Fibroblast of skin of scalp (primary cell): ENCODE measurements at places on chromosomes 12 and 14.
A peak's percentile ranks its signal among the peaks of the same experiment; 100 is the strongest.

DNA sequence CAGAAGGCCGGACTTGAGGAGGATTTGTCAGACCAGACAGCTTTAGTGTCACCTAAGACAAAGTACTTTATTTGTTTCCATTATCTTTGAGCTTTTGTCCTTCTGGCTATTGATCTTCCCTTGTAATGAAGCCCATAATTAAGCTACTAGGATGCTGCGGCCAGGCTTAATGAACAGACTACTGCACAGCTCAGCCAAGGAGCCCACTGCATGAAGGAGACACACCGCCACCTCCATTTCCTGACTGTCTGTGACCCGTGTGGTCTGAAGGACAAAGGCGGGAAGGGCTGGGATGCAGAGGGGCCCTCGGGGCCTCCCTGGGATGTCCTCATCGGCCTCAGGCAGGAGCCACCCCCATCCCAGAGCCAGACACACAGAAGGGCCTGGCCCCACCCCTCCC, 31.0 kb upstream of the GALNT9 start:
- no peak for DNase-seq

- no peak for DNase-seq
Observed at GRCh38 chr12:30144777-30145683, 361.3 kb upstream of the TMTC1 start.

GRCh38 chr12:49665384-49665783, 41.8 kb downstream of the FMNL3 start:
- peak; percentile 76 for DNase-seq

DNA sequence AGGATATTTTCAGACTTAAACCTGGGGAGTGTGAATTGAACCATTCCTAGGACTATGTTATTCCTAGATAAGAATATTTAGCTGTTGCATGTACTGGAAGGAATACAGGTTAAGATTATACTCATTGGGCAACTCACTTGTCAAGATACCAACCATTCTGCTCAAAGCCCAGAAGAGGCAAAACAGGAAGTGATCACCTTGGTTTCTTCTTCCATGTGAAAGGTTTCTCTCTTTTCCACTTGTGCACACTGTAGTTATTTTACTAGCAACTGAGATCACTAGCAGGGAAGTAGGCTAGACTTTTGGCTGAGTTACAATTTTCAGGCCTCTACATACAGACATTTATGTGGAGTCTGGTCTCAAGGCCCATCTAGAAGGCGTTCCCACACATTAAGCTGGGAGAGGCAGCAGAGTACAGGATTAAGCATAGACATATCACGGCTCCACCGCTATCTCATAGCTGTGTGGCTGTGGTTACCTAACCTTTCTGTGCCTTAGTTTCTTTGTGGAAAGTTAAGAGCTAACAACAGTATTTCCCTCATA, 83.9 kb upstream of the FERMT2 start:
- DNase-seq: no peak

DNA sequence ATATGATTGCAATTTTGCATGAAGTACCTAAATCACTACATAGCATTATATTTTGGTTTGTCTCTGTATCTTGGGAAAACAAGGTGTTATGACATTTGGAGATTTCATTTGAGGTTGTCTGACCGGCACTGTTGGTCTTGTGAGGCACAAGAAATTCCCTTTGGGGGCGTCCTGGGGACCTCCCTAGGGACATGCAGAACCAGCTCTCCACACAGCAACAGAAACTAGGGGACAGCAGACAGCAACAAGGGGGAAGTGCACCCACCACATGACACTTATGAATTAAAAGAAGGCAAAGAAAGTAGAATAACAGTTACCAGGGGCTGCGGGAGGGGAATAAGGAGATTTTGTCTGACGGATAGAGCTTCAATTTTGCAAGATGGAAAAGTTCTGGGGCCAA, 14.4 kb downstream of the DDX54 start:
- no peak for DNase-seq

GRCh38 chr12:31325524-31325875, 450 bp downstream of the SINHCAF start:
- DNase-seq: no peak

DNA sequence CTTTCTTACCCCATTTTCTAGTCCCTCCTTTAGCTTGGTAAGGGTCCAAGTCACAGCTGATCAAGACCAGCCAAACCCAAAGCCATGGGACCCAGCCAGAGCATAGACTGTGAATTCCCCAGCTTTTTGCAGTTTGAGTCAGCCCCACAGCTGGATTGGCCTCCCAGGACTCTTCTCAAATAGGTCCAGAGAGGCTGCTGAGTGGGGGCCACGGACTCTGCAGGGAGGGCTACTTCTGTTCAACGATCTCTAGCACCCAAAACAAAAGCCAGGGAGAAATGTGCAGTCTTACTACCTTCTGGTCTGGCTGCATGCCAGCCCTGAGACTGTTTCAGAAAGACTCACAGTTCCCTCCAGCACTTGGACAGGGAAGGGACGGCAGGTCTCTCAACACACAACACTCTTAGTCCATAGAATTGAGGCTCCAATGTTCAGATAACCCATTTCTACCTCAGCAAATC, 1.6 kb downstream of the VDR start:
- DNase-seq: peak; percentile 90

GRCh38 chr14:31294746-31295405, 87.3 kb upstream of the HECTD1 start:
- no peak for DNase-seq

DNA sequence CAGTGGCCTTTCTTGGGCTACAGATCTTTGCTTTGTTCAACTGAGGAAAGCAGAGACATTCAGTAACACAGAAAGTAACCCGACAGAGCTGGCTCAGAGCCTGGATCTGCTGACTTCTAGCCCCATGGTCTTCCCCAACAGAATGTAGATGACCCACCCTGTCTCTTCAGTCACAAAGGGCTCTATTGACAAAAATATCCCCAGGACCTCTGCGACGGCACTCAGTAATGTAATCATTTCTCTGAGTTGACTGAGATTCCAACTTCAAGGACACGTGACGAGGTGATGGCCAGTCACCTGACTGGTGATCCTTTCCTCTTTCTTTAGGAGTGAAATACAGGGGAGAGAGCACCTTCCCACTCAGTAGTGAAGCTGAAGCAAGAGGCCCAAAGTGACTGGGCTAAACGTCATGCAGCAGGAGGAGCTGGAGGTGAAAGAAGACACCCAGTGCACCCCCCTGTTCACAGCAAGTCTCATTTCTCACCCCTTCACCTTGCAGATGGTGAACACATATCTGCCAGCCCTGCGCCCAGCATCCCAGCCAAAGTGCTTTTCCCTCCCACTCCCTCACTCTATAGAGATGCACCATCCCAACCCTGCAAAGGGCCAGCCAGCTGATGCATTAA, 179.2 kb upstream of the EGLN3 start:
- DNase-seq: no peak

- DNase-seq: no peak
Observed at GRCh38 chr14:74015963-74016362, 3.1 kb downstream of the ENTPD5 start.

DNA sequence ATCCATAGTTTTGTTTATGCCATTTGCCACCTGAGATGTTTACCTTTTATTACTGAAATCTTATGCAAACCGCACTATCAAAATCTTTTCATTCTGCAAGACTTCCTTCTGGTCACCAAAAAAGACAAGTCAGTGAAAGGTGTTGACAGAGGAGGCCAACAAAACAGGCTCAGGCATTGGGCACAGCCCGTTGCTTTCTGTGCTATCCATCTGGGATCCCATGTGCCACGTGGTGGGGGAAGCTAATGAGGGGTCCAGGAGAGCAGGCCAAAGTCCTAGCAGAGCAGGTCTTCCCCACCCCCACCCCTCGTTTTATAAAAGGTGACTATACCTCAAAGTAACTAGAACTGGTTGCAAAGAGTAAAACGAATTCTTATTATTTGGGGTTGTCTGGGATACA, 1.2 kb downstream of the ALDH1L2 start:
- DNase-seq: peak; percentile 37

DNA sequence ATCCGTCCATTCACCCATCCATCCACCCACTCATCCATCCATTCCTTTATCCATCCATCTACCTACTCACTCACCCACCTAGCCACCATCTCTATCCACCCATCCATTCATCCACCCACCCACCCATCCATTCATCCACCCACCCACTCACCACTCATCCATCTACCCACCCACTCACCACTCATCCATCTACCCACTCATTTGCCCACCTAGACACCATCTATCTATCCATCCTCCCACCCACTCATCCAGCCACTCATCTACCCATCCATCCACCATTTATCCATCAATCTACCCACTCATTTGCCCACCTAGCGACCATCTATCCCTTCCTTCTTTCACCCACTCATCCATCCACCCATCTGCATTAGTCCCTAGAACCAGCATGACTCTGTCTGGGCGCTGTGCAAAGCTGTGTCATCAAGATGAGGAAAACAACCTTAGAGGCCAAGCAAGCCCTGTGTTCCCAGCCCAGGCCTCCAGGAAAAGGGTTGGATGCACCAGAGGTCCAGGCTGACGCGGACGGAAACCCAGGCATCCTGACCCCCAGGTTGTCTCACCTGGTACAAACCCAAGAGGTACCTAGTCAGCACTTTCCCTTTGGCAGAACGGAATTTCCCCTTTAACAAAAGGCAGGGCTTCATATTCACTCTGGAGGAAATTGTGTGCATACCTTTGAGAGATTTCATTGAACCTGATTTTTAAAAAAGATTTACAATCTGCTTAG, 73.7 kb downstream of the NOC4L start:
- DNase-seq: no peak

DNA sequence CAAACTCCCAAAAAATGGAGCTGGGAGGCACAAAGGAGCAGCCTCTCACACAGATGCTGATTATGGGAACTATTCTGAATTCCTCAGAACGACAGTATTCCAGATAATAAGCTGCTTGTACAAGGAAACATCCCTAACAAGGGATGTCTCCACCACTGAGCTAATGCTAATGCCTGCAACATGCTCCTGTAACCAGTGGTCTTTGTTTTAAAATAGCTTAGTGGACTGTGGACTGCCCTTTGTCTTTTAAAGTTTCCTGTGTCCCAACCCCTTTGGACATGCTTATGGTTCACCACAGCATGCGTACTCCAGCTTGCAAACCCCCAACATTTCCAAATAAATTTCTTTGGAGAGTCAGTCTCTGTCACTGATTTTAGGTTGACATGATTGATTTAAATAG, 16.4 kb upstream of the PITPNM2 start:
- no peak for DNase-seq

GRCh38 chr12:90897986-90898385, 57.0 kb downstream of the CCER1 start:
- DNase-seq: peak; percentile 36

GRCh38 chr14:50622978-50623377, 45.1 kb downstream of the SAV1 start:
- peak; percentile 6 for DNase-seq

GRCh38 chr12:92505254-92506231, 197.2 kb upstream of the PLEKHG7 start:
- peak; percentile 46 for DNase-seq

- DNase-seq: no peak
Observed at GRCh38 chr12:24681570-24681969, 267.3 kb downstream of the BCAT1 start.

DNA sequence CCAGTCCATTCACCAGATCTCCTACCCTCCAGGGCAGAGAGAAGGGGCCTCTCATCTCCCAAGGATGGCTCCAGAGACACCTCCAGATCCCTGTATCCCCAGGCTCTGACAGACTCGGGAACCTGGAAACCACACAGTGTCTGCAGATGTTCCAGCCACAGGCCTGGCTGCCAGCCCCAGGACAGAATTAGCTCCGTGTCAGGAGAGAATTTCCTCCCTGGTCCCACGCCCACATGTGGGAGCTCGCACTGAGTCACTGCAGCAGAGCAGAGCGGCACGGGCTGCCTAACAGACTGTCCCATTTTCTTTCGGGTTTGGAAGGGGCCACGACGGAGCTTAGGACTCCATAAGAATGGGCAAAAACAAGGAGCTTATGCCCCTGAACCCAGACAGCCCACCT, 33.6 kb downstream of the CMKLR1 start:
- peak; percentile 88 for DNase-seq

GRCh38 chr12:128026696-128027574, 240.0 kb upstream of the TMEM132C start:
- DNase-seq: no peak

DNA sequence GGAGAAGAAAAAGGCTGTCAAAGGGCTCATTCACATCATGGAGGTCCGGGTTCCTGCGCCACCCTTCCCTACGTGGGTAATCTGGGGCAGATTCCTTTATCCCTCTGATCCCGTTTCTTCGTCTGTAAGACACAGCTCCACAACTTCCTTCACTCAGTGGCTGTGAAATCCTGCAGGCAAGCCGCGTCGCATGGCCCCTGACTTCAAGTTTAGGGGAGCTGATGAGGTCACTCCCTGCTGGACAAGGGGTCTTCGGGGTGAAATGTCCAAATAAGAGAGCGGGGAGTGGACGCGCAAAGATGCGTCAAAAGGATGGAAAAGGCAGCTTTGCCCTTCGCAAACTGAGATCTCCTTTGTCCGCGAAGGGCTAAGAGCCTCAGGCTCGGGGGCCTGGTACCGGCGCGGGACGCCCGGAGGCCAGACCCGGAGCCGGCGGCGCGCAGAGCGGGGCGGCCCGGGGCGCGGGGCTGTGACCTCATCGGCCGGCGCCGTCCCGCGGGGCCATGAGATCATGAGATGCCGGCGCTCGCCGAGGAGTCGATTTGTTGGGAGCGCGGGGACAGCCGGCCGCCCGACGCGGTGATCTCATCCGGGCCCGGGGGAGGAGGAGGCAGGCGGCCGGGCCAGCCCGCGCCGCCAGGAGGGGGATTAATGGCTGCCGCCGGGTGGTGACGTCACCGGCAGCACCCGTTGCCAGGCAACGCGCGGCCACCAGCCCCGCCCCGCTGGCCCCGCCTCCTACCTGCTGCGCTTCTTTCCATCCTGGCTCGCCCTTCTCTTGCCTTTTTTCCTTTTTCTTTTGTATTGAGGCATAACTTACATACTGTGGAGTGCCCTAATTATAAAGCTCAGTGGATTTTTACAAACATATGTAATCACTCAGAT, 62.1 kb downstream of the HRK start:
- DNase-seq: peak; percentile 96

DNA sequence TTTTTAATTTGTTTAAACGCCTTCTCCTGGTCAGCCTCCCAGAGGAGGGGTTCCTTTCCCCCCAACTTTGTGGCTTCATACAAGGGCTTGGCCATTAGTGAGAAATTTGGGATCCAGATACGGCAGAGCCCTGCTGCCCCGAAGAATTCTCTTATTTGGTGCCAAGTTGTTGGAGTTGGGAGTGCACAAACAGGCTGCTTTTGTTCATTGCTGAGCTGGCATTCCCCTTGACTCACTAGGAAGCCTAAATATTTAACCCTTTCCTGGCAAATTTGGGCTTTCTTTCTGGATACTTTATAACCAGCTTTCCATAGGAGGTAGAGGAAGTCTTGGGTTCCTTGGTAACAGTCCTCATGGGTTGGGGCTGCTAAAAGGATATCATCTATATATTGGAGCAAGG, 10.3 kb upstream of the ADAM21 start:
- no peak for DNase-seq

DNA sequence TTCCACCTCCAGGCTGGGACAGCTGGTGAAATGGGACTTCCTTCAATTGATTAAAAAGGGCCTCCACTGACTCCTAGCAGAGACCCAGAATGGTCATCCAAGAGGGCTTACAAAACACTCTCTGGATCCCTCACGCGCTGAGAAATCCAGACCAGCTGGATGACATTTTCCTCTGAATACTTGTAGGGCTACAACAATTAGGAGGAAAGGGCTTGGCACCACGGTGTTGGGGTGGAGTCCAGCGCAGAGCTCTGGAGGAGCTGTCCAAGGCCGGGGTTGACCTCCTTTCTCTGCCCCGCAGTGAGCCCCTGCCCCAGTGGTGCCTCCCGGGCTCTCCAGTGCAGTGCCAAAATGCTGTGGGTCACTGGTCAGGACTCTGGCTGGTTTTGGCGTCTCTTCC, 189.0 kb upstream of the CCND2 start:
- no peak for DNase-seq
